ENCODE measurements at places on chromosomes 4 and X.

DNA sequence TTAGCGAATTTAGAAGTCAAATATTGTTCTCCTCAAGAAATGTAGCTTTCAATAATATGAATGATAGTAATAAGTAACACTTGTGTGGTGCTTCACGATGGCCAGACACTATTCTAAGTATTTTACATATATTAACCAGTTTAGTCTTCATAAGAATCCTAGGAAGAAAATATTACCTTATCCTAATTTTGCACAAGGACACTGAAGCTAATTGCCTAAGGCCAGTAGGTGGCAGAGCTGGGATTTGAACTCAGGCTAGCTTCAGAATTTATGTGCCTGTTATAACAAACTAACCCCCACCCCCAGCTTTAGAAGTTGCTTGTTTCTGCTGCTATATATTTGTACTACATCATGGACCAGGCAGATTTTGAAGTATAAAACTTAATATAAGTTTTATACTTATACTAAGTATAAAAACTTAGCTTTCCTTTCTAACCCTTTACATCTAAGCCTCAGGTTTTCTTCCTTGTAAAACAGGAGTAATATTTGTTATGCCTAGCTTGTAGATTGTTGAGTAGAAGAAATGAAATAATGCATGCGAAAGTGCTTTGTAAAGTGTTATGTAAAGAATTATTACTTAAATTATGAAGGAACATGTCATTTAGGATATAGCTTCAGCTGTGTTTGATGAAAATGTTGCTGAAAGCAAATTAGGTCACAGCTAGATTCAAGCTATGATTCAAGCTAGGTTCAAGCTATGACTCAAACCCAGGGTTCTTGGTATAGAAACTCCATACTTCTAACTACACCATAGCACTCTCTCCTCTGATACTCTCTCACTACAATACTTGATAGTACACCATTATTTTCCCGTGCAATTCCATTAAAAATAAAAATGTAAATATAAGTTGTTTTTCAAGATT, 4.2 kb upstream of the CDS1 start:
- DNase-seq, result no peak

DNA sequence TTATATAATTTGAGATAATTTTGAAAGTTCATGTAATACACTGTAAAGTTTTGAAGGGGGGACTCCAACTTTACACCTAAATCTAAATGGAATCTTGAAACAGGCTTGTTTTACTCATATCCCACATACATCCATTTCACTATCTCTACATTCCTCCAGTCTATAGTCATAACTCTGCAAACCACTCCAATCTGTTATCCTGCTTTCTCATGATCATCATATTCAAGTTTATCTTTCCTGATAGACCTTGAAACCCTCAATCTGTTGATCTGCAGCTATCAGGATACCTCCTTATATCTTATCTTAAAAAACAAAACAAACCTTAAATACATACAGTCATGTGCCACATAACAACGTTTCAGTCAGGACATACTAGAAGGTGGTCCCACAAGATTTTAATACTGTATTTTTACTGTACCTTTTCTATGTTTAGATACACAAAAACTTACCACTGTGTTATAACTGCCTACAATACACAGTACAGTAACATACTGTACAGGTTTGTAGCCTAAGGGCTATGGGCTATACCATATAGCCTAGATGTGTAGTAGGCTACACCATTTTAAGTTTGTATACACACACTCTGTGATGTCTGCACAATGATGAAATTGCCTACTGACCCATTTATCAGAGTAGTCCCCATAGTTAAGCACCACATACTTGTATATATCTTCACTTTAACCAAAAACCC, 14.0 kb downstream of the CHIC2 start:
- no peak for DNase-seq

GRCh38 chrX:78456909-78457308, 129.5 kb upstream of the CYSLTR1 start:
- DNase-seq, result no peak

DNA sequence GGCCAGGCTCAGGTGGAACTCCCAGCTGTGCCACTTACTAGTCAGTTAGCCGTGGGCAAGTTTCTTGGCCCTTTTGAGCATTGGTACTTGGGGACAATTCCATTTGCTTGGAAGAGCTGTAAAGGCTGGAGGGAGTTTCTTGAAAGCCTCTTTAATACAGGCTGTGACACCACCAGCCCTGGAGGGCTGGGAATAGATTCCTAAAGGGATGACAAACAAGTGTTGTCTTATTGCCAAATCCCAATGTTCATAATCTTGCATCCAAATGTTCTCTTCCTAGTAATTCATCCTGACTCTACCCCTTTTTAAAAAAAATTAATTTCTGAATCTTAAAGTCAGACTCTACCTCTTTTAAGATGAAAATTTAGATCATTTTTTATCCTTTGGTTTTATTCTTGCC, 14.6 kb upstream of the MED28 start:
- DNase-seq, result no peak

- no peak for DNase-seq
Measured at GRCh38 chr4:61202638-61203435, 2.7 kb downstream of the ADGRL3 start.

GRCh38 chr4:23828020-23828715, 61.7 kb downstream of the PPARGC1A start:
- no peak for DNase-seq

- DNase-seq, result no peak
Measured at GRCh38 chrX:78329486-78329885, 2.1 kb upstream of the CYSLTR1 start.

DNA sequence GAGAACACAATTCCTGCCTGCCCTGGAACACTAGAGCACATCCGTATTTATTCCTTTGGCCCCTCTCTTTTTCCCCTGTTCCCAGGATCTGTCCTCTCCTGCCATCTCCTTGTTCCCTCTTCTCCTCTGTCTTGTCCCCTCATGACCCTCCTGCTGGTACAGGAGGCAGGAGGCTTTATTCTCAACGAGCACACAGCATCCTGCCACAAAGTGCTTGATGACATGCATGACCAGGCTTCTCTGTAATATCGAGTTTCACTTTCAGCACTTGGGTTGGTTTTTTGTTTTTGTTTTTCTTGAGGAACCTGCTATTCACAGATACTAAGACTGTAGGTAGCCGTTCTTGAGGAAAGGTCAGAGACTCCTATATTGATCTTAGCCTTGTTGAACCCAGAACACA, 35.3 kb downstream of the NALF2 start:
- DNase-seq, result no peak

DNA sequence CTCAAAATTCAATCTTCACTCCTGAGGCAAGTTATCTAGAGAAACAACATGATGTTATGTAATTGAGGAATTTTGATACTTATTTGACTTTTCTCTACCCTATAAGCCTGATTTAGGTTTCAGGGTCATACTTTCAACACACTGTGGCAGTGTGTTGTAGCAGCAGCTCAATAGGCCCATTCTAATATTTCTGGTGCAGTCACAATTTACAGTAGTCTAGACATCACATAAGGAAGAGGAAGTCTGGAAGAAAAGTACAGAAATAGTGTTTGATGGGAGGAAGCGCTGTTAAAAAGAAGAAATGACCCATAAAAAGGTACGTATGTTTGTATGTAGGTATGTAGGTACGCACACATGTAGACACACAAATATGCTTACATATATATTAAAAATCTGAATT, 194.3 kb downstream of the ARHGAP24 start:
- no peak for DNase-seq

- no peak for DNase-seq
Measured at GRCh38 chr4:72945719-72946336, 123.7 kb downstream of the COX18 start.

DNA sequence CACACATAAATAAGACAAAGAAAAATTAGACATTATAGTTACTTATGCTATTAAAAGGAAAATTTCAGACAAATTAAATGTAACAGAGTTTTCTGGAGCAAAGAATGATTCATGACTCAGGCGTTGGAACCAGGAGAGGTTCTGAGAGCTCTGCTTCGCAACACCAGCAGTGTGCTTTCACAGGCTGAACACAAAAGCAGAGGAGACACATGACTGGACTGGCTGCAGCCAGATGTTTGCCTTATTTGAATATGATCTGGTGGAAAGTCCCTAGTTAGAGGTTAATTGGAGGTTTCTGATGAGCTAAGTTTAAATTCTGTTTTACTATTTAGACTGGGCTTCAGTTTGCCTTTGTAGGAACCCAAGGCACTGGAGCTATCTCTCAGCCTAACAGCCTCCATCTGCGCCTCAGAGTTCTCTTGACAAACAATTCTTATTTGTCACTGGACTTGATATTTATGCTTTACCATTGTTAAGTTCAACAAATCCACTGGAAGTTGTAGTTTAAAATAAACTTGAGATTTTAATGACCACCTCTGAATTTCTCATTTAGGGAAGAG, 16.2 kb downstream of the BOD1L1 start:
- DNase-seq, result no peak

DNA sequence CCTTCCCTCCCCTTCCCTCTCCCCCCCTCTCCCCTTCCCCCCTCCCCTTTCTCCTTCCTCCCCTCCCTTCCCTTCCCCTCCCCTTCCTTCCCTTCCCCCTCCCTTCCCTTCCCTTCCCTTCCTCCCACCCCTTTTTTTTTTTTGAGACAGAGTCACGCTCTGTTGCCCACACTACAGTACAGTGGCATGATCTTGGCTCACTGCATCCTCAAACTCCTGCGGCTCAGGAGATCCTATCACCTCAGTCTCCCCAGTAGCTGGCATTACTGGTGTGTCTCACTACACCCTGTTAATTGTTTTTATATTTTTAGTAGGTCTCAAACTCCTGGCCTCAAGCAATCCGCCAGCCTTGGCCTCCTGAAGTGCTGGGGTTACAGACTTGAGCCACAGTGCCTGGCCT, 66.6 kb downstream of the TBC1D9 start:
- no peak for DNase-seq

- DNase-seq, result no peak
Measured at GRCh38 chrX:110108381-110108821, 105.5 kb downstream of the TMEM164 start.

DNA sequence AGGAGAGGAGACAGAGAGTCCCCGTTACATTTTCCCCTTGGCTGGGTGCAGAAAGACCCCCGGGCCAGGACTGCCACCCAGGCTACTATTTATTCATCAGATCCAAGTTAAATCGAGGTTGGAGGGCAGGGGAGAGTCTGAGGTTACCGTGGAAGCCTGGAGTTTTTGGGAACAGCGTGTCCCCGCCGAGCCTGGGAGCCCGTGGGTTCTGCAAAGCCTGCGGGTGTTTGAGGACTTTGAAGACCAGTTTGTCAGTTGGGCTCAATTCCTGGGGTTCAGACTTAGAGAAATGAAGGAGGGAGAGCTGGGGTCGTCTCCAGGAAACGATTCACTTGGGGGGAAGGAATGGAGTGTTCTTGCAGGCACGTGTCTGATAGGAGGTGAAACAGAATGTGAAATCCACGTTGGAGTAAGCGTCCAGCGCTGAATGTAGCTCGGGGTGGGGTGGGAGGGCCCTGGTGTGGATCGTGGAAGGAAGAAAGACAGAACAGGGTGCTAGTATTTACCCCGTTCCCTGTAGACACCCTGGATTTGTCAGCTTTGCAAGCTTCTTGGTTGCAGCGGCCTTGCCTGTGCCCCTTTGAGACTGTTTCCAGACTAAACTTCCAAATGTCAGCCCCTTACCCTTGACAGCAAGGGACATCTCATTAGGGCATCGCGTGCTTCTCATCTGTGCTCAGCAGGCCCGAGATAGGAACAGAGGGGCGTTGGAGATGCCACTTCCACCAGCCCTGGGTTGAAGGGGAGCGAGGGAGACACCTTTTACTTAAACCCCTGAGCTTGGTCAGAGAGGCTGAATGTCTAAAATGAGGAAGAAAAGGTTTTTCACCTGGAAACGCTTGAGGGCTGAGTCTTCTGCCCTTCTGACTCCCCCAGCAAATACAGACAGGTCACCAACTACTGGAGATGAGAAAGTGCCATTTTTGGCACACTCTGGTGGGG, 2.7 kb downstream of the SHOX start:
- no peak for DNase-seq

DNA sequence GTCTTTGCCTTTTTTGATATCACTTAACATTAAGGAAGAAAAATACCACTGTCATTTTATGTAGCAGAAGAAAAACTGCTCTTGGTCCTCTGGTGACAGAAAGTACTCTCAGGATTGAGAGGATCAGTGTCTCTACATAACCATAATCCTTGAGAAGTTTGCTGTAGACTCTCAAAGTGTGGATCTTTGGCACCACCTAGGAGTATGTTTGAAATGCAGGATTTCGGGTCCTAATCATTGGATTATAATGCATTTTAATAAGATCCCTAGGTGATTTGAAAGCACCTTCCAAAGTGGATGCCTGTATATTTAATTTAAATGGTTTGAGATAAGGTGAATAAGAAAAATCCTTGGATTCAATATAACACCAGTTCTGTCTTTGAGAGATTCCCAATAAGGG, 23.2 kb downstream of the MOB1B start:
- no peak for DNase-seq

DNA sequence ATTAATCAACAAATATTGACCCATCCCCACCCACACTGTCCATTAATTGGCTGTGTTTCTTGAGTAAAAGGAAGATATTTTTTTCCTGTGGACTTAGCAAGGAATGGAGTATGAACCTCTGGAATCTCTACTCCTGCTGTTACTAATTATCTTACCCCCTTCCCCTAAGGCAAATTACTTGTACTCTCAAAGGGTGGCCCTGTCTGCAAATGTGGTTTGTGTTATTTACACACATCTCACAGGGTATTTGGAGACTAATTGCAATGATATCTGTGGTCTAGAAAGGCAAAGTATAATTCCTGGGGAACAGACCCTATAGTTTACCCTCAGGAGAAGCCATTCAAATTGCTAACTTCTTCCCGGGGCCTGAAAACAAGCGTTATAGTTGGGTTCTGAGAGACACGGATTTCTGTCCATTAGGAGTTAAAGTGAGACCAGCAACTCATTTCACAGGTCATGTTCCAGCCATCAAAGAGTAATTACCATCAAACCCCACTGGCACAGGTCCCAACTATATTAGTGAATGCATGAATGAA, 133.0 kb upstream of the RASGEF1B start:
- DNase-seq, result no peak

DNA sequence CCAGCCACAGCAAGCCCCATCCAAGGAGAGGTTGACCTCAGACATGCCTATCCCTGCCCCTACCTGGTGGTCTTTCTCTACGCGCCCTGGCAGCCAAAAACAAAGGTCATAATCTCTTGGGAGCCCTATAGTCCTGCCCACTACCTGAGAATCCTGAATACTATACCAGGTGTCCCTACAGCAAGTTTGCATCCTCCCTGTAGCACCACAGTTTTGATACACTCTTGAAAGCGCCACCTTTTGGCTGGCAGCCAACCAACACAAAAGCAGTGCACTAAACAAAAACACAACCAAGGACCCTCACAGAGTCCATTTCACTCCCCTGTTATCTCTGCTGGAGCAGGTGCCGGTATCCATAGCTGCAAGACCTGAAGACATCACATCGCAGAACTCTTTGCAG, 523.8 kb upstream of the CPEB2 start:
- no peak for DNase-seq

Data from right atrium auricular region (tissue), 2 donors.